ENCODE measurements at places on chromosomes 6 and 20. TPM values are rescaled to one million over a fixed set of nuclear protein-coding genes. Genes with fewer than 3 reads are reported as not detected.

CTCFL gene
- not detected for total RNA-seq

HUS1B gene
- total RNA-seq = 14.7 TPM

DNA sequence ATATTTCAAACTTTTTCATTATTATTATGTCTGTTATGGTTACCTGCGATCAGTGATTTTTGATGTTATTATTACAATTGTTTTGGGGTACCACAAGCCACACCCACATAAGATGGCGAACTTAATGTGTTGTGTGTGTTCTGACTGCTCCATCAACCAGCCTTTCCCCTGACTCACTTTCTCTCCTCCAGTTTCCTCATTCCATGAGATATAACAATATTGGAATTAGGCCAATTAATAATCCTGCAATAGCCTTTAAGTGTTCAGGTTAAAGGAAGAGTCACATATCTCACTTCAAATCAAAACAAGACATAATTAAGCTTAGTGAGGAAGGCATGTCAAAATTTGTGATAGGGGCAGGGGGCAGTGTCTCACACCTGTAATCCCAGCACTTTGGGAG, 16.3 kb upstream of the POPDC3 start:
- DNase-seq = no peak

DNA sequence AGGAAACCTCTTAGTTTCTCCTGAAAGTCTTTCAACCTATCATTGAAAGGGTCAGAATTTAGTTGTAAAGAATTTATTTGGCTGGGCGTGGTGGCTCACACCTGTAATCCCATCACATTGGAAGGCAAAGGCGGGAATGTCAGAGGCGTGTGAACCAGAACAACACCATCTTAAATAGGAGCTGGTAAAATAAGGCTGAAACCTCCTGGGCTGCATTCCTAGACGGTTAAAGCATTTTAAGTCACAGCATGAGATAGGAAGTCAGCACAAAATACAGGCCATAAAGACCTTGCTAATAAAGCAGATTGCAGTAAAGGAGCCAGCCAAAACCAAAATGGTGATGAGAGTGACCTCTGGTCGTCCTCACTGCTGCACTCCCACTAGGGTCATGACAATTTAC, 29.6 kb downstream of the OR2B2 start:
- no peak for DNase-seq

GRCh38 chr20:33673410-33674293, 576 bp downstream of the NECAB3 start:
- no peak for DNase-seq

DNA sequence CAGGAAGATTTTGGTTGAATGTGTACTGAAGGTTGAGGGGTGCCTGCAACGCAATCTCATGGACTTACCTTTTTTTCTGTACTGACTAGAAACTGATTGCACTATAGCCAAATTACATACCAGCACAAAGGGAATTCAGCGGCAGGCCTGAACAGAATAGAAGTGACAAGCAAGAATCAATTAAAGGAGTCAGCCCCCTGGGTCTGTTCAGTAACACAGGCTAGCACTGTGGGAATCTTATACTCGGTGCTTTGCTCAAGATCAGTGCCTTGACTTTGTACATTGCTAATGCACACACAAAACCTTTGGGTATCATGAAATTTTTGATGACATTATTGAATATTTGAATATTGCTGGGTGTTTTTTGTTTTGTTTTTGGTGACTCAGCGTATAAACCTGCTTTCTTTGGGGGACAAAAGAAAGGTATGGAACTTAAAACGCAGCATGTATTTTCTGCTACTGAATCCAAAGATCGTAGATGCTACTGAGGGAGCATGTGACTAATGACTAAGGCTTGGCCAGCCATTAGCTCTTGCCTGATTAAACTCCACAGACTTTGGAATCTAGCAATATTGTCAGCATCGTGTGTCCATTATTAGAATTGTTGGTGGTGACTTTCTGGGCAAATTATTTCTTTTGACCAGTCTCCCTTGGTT, 236.6 kb downstream of the ARID1B start:
- DNase-seq = no peak

GRCh38 chr6:13539572-13539971, 34.8 kb upstream of the SIRT5 start:
- no peak for DNase-seq

Measured in upper lobe of left lung (tissue), 6 donors.